ENCODE measurements at places on chromosomes 4 and X.

DNA sequence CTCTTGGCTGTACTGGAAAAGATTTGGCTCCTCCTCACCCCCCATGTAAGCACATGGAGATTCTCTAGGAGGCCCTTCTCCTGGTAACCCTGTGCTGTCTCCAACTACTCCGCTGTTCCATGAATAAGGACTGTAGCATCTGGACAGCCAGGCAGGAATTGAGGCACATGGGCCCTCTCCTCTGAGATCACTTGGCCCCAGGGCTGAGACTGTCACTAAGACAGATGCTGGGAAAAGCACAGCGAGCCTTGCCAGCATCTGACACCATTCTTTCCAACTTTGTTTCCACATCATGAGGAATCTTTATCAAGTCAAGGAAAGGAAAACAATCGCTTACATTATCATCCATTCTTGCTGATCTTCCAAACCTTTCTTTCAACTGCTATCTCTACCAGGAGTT is 222.6 kb upstream of the INTU start:
- DNase-seq = no peak

- no peak for DNase-seq
Observed at GRCh38 chr4:55927803-55928437, 20.8 kb upstream of the CEP135 start.

DNA sequence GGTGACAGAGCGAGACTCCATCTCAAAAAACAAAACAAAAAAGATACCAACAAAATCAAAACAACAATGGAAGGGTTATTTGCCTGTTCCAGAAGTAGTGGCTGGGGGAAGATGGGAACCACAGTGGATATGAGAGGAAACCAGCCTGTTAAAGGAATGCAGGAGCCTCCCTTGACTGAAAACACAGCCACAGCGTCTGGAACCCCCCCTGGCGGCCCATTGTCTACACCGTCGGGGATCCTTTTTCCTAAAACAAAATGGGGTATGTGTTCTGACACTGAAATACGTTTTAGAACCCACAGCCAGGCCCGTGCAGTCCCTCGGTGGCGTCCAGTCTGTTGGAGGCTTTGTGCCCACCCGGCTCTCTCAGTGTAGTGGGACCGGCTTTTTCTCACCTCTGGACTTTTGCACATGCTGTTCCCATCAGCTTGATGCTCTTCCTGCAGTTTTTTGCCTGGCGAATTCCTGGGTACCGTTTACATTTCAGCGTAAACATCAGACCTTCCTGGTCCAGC is 19.6 kb downstream of the PIGG start:
- no peak for DNase-seq

- DNase-seq = no peak
Observed at GRCh38 chr4:24965627-24966026, 52.8 kb upstream of the CCDC149 start.

GRCh38 chr4:8849266-8850073 is 22.2 kb downstream of the HMX1 start:
- DNase-seq = no peak

DNA sequence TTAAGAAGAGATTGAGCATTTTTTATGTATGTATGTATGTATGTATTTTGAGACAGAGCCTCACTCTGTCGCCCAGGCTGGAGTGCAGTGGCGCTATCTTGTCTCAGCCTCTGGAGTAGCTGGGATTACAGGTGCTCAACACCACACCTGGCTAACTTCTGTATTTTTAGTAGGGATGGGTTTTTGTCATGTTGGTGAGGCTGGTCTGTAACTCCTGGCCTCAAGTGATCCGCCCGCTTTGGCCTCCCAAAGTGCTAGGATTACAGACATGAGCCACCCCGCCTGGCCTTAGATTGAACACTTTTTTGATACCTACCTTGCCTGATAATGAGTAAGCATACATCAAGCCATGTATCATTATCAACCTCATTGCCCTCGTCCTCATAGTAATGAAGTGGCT is 2.7 kb downstream of the N4BP2 start:
- DNase-seq = no peak

GRCh38 chr4:94442251-94442650 is 9.5 kb upstream of the PDLIM5 start:
- no peak for DNase-seq

GRCh38 chr4:6470502-6471306 is 1.7 kb downstream of the PPP2R2C start:
- DNase-seq = no peak

DNA sequence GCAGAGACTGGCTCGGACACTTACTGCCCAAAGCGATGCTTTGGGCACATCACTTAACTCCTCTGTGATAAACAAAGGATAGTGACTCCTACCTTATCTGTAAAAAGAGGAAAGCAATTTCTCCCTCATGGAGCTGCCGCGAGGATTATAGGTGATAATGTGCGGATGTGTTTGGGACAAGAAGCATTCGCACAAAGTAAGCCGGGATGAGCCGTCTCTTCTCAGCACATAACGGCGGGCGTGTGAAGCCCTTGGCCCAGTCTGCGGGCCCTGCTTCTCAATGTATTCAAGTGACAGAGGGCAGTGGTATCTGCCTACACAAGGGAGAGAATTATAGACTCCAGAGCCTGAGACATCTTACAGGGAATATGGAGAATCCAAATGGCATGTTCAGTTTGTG is 550.3 kb upstream of the CPEB2 start:
- no peak for DNase-seq

DNA sequence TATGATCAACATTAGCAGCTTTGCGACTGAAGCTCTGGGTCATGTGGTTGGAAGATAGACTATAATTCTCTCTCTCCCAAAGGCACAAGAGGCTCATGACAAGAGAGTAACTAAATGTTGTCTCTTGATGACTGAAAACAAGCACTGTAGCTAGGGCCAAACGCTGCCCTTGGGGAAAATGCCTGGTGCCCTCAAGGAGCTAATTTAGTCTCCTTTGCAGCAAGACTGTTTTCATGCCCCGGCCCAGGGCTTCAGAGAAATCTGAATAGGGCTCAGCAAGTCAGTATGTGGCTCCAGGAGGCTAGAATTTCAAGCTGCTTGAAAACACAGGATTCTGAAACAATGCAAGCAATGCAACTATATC is 411.9 kb downstream of the GPAT3 start:
- DNase-seq = no peak

DNA sequence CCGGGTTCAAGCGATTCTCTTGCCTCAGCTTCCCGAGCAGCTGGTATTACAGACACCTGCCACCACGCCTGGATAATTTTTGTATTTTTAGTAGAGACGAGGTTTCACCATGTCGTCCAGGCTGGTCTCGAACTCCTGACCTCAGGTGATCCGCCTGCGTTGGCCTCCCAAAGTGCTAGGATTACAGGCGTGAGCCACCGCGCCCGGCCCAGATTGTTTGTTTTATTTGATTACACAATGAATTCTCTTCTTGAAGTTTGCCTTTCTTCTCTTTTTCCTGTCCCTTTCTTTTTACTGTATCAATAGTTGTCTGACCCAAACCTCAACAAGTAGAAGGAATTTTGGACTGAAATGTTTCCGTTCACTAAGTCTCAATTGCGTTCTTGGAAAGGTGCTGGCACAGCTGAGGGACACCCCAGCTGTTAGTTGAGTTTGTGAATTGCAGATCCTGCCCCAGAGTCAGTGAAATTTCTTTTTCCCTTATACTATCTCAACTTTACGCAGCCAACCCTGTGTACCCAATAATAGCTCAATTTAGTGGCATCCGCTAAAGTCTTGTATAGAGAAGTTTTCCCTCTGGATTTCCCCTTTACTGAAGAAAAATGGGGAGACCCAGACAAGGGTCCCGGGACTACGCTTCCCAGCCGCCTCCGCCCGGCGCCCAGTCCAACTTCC is 639 bp upstream of the MTM1 start:
- DNase-seq = no peak

DNA sequence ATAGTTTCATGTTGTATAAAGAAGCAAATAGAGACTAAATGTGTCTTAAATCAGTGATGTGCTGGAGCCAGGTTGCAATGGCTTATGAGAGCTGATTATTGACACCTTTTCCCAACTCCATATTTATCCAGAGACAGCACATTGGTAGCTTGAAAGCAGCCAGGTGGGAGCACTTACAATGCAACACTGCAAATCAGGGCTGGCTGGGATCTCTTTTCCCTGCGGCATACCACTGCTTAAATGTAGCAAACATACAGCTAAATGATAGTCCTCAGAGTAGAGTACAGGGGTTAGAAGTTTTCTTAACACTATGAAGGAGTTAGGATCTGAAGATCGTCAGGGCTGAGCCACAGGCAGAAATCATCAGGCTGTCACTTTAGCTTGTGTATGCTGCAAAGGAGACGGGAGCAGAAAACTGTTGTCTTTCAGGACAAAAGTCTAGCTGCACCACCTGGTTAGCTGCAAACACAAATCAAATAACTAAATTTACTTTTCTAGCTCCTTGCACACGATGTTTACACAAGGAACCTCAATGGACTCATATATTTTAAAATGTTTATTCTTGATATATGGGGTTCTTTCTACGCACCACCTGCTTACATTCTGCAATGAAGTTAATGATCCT is 527.3 kb downstream of the TLL1 start:
- no peak for DNase-seq

- no peak for DNase-seq
Observed at GRCh38 chrX:152926279-152926678, 28.4 kb downstream of the ZNF185 start.

GRCh38 chrX:80246271-80246670 is 174.0 kb upstream of the TENT5D start:
- no peak for DNase-seq
